Fibroblast of pulmonary artery (primary cell): ENCODE measurements at places on chromosomes 1 and 21.

DNA sequence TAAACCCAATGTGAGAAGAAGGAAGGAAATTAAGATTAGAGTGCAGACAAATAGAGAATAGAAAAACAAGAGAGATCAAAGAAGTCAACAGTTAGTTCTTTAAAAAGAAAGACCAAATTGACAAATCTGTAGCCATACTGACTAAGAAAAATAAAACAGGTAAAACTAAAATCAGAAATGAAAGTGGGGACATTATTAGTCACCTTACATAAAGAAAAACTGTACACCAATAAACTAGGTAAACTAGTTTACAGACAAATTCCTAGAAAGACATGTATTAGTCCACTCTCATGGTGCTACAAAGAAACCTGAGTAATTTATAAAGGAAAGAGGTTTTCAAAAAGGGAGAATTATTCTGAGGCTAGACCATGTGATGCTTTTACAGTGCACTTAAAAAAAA is 22.3 kb downstream of the BLZF1 start:
- no peak for DNase-seq

DNA sequence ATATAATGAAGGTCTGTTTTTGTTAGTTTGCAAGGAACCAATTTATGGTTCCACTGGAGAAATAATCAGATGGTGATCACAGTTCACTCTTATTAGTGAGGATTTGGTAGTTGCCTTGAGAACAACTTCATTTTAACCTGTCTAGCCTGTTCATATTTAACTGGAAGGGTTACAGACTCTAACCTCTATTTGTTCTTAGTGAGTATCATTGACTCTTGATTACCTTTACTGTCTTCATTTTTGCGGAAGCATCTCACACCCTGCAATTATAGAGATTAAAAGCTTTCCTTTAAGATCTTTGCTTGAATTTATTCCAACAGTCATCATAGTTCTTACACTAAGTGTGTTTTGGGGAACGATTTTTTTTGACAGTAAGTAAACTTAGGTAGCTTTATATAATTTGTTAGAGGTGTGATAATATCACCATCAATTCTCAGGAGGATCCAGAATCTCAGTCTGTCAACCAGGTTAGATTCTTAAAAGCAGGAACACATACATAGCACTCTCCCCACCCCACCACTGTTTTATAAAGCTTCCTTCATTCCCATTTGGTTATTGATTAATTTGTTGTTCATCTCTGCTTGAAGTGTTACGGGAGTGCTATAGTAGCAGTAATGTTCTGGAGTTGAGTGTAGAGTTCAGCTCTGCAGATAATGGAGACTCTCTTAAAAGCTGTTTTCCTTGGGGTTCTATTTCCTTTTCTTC is 30.1 kb downstream of the B3GALT2 start:
- no peak for DNase-seq

GRCh38 chr1:211986628-211987254 is 48.6 kb downstream of the INTS7 start:
- DNase-seq, result no peak

DNA sequence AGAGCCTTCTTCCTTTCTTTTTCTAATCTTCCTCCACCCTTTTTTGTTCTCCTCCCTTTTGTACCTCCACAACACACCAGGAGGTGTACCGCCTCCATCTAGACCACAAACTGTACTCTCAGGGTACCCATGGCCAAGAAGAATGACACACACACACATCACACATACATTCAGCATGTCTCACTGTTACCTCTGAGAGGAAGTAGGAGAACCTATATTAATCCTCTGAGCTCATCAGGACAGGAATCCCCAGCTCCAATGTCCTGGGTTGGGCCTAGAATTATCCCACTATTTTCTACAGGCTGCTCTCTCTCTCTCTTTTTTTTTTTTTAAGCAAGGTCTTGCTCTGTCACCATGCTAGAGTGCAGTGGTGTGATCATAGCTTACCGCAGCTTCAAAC is 36.7 kb downstream of the ATP2B4 start:
- DNase-seq, result peak; percentile 76

DNA sequence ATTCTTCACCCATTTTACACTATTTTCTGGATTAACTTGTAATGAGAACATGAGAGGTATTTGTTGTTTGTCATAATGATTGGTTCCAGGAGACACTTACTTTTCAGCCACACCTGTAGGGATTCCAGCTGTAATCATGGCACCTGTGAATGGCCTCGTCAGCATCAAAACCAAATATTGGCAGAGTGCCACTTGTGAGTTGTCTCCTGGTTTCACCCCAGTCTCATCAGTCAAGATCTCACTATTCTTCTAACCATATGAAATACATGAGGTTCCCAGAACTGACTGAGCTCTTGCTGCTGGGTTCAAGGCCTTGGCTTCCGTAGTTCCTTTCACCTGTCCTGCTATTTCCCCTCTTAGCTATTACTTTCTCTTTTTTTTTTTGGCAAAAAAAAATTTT is 246.6 kb upstream of the ADGRL2 start:
- DNase-seq, result no peak

- DNase-seq, result no peak
Observed at GRCh38 chr1:233357595-233358397, 30.3 kb downstream of the MAP3K21 start.

DNA sequence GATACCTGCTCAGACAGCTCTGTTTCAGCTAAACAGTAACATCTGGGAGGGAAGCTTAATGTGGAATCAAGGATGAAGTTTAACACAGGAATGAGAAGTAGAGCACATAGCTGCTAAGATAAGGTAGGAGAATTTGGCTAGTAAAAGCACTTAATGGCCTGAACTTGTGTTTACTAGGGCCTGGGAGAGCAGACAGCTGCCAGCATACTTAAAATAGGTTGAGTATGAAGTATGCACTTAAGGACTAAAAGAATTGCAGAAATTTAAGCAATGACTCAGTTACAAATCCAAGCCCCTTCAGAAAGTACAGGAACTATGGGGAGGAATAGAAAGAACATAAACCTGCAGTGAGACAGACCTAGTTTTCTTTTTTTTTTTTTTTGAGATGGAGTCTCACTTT is 53.0 kb downstream of the BACH1 start:
- peak; percentile 73 for DNase-seq
